ENCODE measurements at places on chromosomes 5 and 9.

DNA sequence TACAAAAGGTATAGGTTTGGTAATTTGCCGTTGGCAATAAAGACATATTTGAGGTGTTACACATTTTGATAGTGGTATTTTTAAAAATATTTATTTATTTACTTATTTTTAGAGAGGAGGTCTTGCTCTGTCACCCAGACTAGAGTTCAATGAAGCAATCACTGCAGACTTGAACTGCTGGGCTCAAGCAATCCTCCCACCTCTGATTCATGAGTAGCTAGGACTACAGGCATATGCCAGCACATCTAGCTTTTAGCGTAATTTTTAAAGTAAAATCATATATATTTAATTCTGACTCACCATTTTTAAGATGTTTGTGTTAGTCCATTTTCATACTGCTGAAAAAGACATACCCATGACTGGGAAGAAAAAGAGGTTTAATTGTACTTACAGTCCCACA, 1974.3 kb downstream of the EFNA5 start:
- no peak for DNase-seq

DNA sequence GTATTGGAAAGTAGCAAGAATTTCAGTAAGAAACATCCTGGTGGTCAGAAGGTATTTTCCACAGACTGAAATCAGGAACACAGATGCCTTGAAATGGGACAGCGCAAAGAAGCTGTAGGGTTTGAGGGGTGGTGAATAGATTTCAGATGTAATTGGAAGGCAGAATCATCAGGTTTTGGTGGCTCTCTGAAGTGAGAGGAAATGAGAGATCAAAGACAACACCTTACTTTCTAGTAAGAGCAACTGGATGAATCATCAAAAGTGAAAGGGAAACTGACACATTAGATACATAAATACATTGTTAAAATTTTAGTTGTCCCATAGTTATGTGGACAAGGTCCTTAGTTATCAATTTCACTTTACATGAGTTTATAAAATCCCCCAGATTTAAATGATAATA, 188.2 kb upstream of the SLC27A6 start:
- no peak for DNase-seq

DNA sequence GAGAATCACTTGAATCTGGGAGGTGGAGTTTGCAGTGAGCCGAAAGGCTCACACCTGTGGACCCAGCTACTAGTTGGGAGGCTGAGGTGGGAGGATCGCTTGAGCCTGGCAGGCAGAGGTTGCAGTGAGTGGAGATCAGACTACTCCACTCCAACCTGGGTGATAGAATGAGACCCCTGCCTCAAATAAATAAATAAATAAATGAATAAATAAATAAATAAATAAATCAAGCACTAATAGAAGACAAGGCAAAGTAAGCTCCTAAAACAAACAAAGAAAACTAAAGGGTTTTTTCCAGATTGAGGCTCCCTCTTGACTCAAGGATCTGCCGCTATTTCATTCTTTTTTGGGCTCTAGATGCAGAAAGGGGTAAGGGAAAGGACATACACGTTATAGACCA, 34.7 kb upstream of the CLINT1 start:
- no peak for DNase-seq

GRCh38 chr5:173789031-173789920, 98.9 kb upstream of the CPEB4 start:
- DNase-seq = no peak

DNA sequence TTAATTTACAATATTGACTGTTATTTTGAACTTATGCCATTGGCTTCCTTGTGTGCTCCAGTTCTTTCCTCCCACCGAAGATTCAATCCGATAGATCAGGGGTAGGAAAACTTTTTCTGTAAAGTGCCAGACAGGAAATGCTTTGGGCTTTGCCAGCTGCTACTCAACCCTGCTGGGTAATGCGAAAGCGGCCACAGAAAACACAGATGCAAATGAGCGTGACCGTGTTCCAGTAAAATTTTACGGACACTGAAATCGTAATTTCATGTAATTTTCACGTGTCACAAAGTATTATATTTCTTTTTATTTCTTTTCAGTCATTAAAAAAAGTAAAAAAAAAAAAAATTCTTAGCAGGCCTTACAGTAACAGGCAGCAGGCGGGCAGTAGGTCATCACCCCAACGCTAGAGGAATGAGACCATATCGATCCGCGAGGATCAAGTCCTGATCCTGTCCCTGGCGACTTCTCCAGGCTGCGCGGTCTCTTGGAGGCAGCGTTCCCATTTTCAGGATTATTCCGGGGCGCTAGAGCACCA, 599 bp downstream of the NMRK1 start:
- no peak for DNase-seq

DNA sequence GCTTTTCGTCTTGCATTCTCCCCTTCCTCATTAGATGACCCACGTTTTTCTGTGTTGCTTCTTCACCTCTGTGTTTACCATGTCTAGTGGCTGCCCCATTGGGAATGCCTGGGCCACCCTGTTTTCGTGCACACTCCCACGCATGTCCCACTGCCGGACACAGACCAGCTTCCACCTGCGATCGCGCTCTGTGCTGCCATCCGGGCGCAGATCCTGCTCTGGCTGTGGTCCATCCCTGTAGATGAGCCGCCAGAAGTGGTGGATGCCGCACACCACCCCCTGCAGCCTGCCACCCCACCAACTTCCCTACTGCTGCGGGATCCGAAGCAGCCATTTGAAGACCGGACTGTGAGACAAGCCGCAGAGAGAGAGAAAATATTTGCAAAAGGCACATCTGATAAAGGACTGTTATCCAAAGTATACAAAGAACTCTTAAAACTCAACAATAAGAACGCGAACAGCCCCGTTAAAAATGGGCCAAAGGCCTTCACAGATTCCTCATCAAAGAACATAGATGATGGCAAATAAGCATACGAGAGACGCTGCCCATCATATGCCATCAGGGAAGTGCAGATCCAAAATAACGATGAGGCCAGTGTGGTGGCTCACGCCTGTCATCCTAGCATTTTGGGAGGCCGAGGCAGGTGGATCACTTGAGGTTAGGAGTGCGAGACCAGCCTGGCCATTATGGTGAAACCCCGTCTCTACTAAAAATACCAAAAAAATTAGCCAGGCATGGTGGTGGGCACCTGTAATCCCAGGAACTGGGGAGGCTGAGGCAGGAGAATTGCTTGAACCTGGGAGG, 163.7 kb downstream of the COL23A1 start:
- DNase-seq = no peak

GRCh38 chr9:5712651-5713390, 83.9 kb downstream of the RIC1 start:
- no peak for DNase-seq

Measured in urinary bladder (tissue), 4 donors.